ENCODE measurements at places on chromosomes 7 and 10.

DNA sequence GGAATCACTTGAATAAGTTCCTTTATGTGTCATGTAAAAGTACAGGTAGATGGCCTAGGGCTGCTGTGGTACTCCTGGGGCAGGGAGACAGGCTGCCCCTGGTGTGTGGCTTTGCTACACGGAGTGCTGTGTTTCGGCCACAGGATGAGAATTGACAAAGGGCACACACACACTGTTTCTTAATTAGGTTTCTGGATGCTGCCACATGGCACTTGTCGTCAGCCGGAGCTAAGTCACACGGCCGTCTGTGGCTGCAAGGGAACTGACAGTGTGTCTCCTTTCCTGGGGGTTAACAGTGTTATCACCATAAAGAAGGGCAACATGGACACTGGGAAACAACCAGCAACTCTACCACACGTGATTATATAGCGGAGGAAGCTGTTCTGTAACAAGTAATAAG is 55.7 kb upstream of the CREB5 start:
- DNase-seq = no peak

DNA sequence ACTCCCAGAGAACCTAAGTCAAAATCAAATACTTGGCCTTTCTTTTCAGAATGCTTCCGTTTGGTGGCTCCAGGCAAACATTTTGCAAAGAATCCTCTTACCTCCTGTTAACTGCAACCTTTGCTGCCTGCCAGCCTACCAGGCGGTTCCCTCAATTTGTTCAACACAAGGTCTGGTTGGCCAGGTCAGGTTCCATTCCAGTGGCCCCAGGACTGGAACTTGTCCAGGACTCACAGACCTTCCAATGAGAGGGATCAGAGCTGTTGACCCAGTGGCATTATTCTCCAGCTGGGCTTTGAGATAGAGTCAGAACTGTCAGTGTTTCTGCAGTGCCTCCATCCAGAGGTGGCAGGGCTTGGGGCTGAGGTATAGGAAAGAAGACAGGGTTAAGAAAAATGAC is 137.0 kb downstream of the NEUROD6 start:
- no peak for DNase-seq

DNA sequence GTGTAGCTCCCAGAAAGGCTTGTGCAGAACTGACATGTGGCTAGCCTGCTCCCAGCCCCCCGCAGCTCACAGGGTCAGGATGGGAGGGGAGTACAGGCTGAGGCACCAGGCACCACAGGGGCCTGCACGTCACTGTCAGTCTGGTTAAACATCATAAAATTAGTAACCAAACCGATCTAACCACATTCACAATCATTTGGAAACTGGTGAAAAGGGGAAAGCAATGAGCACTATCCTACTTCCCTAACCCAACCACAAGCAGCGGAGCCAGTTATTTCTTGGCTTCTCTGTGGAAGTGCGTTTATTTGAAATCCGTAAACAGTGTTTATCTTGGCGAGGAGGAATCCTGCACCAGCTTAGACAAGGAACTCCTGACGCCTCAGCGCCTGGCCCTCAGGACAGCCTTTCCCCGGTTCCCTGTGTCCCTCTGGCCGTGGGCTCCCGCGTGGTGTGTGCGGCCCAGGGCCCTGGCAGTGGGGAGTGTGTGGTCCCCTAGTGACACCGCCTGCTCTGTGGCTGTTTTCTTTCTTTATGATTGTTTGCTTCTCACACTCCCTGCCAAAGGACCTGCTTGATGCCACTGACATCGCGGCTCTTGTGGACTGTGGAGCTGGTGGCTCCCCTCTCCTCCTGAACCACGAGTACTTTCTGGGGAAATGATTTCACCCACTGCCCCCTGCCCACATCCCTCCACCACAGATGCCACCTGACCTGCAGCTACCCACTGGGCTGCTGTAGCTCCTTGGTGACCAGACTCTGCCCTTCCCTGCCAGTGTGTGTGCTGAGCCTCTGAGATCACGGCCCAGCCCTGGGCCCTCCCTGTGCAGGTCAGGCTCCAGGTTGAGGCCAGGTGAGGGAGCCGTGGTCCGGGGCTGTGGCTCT is 38.0 kb downstream of the INPP5A start:
- no peak for DNase-seq

- no peak for DNase-seq
These were observed 248.4 kb upstream of the KLF6 start for GRCh38 chr10:4033341-4033896.

GRCh38 chr7:121344093-121344492 is 15.3 kb downstream of the WNT16 start:
- no peak for DNase-seq

GRCh38 chr10:89269433-89270152 is 18.0 kb upstream of the LIPA start:
- no peak for DNase-seq

DNA sequence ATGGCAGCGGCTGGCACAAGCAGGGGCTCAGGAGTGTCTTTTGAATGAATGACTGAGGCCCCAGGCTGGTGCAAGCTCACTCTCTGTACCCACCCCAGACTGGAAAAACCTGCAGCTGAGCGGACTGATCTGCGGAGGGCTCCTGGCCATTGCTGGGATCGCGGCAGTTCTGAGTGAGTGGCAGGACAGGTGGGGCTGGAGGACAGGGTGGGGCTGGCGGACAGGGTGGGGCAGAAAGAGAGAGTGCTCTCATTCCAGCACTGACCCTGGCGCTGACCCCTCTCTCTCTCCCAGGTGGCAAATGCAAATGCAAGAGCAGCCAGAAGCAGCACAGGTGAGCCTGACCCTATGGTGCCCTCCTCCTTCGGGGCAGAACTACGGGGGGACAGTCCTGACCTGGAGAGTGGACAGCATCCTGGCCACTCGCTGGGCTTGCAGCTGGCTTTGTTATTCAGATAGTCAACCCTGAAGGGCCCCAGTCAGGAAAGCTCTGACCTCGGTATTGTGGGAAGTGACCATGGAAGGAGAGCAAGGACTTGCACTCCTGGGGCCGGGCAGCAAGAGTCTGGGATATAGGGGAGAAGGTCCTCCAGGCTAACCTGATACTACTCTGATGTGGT is 4.1 kb downstream of the FXYD4 start:
- no peak for DNase-seq

- no peak for DNase-seq
These were observed 409.4 kb upstream of the FZD8 start for GRCh38 chr10:36051500-36051991.

DNA sequence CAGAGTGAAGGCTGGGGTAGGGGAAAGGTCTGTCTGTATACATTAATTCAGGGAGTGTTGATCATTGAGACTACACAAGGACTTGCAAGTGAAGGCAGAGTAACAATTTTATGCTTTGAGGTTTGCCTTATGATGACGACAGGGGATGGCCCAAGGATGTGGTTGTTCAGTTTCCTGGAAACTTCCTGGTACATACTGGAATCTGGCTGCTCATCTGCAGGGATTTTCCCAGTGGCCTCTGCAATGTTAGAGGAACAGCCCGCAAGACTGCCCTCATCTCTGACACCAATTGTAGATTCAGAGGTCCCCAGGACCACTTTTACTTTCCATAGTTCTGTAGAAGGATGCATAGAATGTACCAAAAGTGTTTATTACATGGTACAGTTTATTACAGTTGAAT is 189.6 kb downstream of the TMEM178B start:
- no peak for DNase-seq

GRCh38 chr7:2757361-2757903 is 69.4 kb downstream of the AMZ1 start:
- peak; percentile 92 for DNase-seq

- DNase-seq = no peak
These were observed 349.7 kb downstream of the MDFIC start for GRCh38 chr7:115271332-115272235.

- DNase-seq = no peak
These were observed 32.1 kb downstream of the ADCYAP1R1 start for GRCh38 chr7:31084226-31084625.

- DNase-seq = no peak
These were observed 6.8 kb downstream of the HSPA14 start for GRCh38 chr10:14844948-14845347.

GRCh38 chr7:2923886-2924574 is 79.9 kb upstream of the GNA12 start:
- DNase-seq = no peak

DNA sequence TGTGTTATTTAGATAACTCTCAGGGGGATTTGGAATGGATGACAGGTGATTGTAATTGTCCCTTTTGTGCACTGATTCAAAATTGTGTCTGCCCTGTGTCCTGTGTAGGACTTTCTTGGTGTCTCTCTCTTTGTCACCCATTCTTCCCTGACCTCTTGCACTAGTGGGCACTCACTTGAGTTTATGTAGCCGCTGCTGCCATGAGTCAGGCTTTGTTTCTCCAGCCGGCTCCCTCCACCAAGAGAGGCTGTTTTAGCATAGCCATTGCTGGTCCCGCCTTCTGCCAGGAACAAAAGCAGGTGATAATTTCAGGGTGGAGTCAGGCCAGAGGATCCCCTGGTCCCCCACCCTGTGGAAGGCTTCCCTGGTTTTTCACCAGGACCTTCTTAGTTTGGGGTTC is 8.4 kb downstream of the COL17A1 start:
- no peak for DNase-seq

- no peak for DNase-seq
These were observed 57.6 kb upstream of the TARP start for GRCh38 chr7:38330861-38331621.

DNA sequence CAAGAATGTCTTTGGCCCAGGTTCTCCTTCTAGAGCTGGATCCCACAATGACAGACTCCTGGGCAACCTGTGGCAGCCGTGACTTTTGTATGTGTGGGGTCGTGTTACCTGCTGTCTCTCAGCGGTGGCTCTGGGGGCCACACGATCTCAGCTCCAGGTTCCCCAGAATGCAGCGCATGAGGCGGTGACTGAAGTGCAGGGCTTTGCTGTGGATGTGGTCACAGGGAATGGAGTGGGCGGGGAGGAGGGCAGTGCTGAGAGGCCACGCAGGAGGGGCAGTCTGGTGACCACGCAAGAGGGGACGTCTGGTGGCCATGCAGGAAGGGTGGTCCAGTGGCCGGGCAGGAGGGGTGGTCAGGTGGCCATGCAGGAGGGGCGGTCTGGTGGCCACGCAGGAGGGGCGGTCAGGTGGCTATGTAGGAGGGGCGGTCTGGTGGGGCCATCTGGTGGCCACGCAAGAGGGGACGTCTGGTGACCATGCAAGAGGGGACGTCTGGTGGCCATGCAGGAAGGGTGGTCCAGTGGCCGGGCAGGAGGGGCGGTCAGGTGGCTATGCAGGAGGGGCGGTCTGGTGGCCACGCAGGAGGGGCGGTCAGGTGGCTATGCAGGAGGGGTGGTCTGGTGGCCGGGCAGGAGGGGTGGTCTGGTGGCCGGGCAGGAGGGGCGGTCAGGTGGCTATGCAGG is 112.7 kb downstream of the ACTR3B start:
- DNase-seq = no peak

DNA sequence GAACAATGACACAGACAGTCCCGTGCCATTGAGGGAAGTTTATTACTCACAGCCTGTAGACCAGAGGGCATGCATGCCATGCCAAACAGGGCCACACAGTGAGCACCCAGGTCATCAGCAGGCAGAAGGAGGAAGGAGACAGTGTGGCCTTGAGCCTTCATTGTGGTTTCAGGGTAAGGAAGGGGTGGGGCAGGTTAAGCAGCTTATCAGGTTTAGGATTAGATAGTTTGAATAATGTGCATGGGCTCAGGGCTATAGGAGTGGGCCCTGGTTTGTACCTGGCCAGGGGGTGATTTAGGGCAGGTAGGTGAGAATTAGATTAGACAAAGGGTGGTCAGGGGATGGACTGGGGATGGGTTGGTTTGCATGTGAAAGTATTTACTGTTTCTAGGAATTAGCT is 67.9 kb downstream of the ADCY1 start:
- DNase-seq = no peak

GRCh38 chr7:127620406-127621233 is 2.7 kb upstream of the PAX4 start:
- DNase-seq = no peak

GRCh38 chr7:83984076-83984475 is 210.5 kb downstream of the SEMA3A start:
- DNase-seq = no peak

- DNase-seq = no peak
These were observed 57.0 kb downstream of the NUDCD3 start for GRCh38 chr7:44433255-44434022.

GRCh38 chr10:102963756-102964025 is 45.6 kb downstream of the CNNM2 start:
- no peak for DNase-seq

DNA sequence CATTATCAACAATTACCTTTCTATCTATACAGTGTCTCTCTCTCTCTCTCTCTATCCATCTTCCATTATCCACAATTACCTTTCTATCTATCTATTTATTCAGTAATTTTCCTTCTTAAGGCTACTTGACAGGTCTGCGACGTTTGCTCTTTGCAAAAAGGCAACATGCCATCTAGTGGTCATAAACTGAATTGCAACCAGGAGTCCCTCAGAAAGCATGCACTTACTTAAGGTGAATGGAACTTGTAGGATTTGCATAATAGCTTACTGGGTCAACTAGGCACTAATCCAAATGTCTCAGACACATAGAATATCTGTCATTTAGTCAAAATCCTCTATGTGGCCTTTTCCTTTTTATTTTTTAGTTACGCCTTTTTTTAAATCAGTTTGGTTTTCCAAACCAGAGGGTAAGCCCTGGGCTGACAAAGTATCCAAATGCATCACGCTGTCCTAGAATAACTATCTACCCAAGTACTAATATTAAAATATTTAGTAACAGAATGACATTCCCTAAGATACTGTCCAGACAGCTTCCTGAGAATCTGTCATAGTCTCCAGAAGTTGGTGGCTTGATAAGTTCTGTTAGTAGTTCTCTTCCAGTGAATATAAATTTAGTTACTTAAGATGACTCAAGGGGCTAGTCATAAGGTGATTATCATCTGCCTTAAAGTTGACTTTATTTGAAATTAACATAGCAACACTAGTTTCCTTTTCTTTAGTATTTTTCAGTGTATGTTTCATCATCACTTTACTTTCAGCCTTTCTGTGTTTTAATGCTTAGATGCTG is 208.3 kb downstream of the PPP1R3A start:
- peak; percentile 92 for DNase-seq

DNA sequence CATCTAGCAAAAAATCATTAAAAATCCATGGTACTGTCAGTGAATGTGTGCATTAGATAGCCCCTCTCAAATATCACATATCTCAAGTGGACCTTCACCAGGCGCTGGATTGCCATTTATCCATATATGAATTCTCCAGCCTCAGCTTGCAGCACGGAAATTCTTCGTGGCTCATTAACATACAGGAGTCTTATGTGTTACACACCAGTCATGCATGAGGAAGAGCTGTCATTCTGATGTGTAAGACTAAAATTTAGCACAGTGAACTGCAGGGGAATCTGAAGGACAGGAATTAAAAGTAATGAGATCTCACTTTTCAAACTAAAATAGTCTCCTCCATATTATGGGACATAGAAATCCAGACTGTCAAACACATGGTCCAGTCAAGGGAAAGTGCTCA is 542.4 kb upstream of the DPP6 start:
- no peak for DNase-seq

DNA sequence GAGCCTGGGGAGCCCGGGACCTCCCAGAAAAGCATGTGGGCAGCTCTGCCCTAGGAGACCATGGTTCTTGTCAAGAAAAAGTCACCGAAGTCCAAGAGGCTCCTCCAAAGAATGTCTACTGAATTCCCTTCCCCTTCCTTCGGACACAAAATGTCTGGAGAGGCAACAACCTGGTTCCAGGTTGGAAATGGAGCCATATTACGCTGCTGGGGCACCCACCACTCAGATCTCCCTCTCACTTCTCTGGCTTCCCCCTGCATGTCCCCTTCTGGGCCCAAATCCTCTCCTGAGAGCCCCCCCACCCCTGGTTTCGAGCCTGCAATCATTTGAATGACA is 52.6 kb downstream of the RGS10 start:
- DNase-seq = no peak
